ENCODE measurements at places on chromosomes 5 and 9. TPM values are rescaled to one million over a fixed set of nuclear protein-coding genes. Genes with fewer than 3 reads are reported as not detected.

DNA sequence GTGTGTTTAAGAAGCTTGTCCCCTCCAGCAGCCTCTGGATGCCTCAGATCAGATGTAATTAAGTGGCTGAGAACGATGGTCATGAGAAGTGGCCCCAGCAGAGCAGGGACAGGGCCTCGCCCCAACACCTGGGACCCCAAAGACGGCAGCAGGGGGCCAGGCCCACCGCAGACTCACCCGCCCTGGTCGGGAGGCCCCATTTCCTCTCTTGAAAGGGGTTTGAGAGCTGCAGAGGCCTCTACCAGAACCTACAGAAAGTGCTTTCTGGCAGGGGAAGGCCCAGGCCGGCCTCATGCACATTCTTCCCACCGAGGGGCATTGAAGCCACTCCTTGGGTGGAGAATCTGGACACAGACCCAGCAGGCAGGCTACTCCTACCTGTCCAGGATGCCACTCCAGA lies 85.2 kb upstream of the FCN2 start:
- no peak for DNase-seq

GRCh38 chr9:14218253-14218652 lies 95.7 kb downstream of the NFIB start:
- no peak for DNase-seq

DNA sequence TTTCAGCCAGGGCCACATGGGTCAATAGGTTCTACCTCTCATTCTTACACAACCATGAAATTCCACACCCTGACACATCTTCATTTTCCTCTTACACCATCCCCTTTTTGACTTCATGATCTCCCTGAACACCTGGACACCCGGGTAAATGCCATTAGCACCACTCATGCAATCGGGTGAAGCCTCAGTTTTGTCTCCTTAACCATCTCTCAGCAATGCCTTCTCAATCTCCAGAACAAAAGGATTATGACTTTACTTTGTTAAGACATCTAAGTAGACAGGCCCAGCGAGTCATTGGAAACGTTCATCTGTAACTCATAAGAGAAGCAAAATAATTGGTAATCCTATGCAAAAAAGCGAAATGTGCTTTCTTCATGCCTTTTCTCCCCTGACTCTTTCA lies 49.9 kb downstream of the ADAMTS12 start:
- no peak for DNase-seq

- no peak for DNase-seq
Observed at GRCh38 chr5:58440901-58441460, 18.9 kb downstream of the PLK2 start.

DNA sequence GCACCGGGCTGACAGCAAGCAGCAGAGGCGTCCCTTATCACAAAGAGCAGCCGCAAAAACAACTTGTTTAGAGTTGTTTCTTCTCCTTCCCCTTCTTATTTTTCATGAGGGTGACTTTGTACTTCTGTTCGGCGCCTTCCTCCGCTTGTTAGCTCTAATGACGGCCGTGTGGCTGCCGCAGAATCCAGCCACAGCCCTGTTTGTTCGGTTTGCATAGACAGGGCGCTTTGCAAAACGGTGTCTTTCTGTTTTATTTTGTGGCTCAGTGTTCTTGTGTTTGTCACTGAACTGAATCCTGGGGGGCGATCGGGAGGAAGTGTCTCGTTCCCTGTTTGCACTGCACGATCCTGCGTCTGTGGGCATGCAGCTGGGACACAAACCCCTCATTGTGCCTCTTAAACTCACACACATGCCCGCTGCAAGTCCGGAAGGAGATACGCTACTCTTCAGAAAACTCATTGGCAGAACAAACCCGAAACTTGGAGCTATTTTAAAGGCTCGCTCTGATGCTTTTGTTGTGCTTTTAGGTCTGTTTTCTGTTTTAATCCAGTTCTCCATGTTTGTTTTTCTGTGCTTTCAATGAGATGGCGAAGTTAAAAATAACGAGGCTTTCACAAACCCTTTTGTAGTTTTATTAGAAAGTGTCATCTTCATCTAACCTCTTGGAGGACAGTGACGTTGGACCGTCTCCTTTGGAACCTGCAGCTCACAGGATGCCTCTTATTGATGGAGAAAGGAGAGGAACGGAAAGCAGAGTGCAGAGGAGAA lies 213.9 kb downstream of the IRX2 start:
- no peak for DNase-seq

DNA sequence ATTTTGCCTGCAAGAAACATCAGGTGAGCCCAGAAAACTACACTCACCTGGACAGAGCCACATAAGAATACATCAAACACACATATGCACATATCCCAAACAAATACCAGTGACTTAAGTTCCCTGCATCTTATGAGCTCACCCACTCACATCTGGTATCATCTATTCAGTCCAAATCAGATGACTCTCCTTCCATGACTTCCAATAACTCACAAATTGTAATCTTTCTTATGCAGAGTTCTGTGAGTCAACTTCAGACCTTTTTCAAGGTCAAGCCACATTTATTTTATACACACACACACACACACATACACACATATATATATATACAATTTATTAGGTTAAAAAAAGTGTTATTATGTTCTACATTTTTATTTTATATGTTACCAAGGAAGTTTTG lies 1711.9 kb upstream of the CDH9 start:
- no peak for DNase-seq

GRCh38 chr9:121569266-121569648 lies 69.6 kb upstream of the GGTA1 start:
- no peak for DNase-seq

DNA sequence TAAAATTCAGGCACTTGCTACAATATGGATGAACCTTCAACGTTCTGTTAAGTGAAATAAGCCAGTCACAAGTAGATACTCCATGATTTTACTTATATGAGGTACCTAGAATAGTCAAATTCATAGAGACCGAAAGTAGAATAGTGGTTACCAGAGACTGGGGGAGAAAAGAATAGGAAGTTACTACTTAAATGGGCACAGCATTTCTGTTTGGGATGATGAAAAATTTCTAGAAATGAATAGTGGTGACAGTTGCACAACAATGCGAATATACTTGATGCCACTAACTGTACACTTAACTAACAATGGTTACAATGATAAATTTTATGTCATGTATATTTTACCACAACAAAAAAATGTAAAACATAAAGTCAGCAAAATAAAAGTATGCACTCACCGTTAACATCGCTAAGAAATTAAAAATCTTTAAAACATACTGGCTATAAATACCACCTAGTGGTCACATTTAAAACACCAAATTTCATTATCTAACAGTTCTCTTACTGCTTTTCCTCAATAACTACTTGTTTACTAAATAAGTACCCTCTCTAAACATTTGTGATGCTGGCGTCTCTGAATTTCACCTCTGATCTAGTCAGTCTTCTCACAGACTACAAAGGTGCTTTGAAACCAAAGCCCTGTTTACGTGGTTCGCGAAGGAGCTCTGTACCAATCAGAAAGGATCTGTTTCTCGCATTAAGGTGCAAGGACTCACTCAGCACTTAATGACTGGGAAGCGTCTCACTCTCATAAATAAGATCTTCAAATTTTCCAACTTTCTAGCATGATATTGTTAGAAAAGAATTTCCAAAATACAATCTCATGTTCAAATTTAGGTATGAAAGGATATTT lies 22.7 kb downstream of the KIF3A start:
- peak; percentile 7 for DNase-seq

GRCh38 chr5:168707716-168708695 lies 128.8 kb upstream of the PANK3 start:
- no peak for DNase-seq

DNA sequence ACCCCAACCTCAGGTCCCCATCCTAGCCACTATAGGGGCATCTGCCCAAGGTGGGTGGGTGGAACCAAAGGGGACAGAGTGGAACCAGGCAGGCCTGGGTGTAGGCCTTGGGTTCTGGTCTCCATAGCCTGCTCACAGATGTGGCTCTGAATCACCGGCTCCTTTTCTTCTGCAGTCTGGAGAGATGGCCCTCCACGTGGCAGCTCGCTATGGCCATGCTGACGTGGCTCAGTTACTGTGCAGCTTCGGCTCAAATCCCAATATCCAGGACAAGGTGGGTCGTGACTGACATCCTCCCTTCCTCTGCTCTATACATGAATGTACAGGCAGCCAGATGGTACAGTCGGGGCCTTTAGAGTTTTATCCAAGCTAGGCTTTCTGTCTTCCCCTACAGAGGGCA lies 77.3 kb upstream of the CTSL start:
- DNase-seq, result no peak

DNA sequence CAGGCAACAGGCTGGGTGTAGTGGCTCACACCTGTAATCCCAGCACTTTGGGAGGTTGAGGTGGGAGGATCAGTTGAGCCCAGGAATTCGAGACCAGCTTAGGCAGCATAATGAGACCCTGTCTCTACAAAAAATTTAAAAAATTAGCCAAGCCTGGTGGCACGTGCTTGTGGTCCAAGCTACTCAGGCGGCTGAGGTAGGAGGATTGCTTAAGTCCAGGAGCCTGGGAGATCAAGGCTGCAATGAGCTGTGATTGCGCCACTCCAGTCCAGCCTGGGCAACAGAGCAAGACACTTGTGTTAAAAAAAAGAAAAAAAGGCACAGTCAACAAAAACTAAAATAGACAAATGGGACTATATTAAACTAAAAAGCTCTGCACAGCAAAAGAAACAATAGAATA lies 29.3 kb downstream of the ATP6V0E1 start:
- DNase-seq, result no peak

- no peak for DNase-seq
Observed at GRCh38 chr5:140041492-140042392, 1.4 kb downstream of the NRG2 start.

GRCh38 chr9:96342571-96343245 lies 40.7 kb upstream of the HSD17B3 start:
- DNase-seq, result no peak

GRCh38 chr5:64518793-64519192 lies 13.0 kb downstream of the RGS7BP start:
- no peak for DNase-seq

GRCh38 chr9:94859226-94859625 lies 132.7 kb downstream of the AOPEP start:
- DNase-seq, result no peak

DNA sequence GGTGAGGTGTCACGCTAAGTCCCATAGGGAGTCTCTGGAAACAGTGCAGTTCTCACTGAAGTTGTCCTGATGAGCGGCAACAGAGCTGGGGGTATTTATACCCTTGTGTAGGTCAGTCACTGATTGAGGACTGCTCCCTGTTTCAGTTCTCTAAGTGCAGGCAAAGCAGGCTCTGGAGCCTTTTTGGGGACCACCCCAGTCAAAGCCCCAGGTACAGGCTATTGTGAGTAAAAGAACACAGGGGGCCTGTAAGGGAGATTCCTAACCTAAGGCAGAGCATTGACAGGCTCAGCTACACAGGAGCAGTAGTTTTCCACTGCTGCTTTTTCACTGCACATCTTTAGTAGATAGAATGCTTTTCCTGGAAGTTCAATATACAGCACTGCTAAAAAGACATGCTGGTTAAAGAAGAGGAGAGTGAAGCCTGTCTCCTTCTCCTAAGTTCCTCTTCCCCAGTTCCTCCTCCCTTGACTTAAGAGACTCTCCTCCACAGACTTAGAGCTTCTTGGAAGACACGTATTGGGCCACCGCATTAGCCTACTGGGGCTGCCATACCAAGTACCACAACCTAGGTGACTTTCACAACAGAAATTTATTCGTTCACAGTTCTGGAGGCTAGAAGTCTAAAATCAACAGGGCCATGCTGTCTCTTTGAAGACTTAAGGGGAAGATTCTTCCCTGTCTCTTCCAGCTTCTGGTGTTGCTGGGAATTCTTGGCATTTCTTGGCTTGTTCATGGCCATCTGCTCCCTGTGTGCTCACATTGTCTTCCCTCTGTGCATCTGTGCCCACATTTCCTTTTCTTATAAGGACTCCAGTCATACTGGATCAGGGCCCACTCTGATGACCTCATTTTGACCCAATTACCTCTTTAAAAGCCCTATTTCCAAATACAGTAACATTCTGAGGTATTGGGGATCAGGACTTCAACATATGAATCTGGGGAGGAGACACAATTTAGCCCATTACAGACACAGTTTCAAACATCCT lies 221.0 kb downstream of the ESM1 start:
- no peak for DNase-seq

TLE1 gene
- total RNA-seq, result 0.37 TPM

TMC1 gene
- total RNA-seq, result not detected

RAI14 gene
- 0.50 TPM for total RNA-seq

PCDHGB1 gene
- total RNA-seq, result not detected

PCDHA7 gene
- not detected for total RNA-seq

Data from activated CD4-positive, alpha-beta T cell treated with anti-CD3 and anti-CD28 coated beads, Interleukin-2, amount 10 ng/mL, durations not matched to agents 7 days and 5 days (primary cell).